Activated B cell treated with CpG ODN at 0.5 μM for 24 hours (primary cell): ENCODE measurements at places on chromosomes 11 and 22. TPM values are rescaled to one million over a fixed set of nuclear protein-coding genes. Genes with fewer than 3 reads are reported as not detected.

Gene APLNR
- not detected in 2 replicates for total RNA-seq

Gene GLYAT
- total RNA-seq, result not detected in 2 replicates

Gene OR2AG2
- total RNA-seq, result 0.07 TPM in 1 of 2 replicates, not detected in the other

Gene APOBEC3F
- 75.6 and 82.4 TPM in 2 replicates for total RNA-seq

Gene INS
- total RNA-seq, result not detected in 2 replicates

Gene KCNC1
- not detected in 2 replicates for total RNA-seq

Gene RASSF10
- not detected in 2 replicates for total RNA-seq

Gene TENM4
- total RNA-seq, result 1.9 and 2.4 TPM in 2 replicates

Gene FREY1
- 3.9 and 4.6 TPM in 2 replicates for total RNA-seq

Gene IFITM10
- not detected in 2 replicates for total RNA-seq

Gene SCO2
- total RNA-seq, result 7.1 and 11.6 TPM in 2 replicates

Gene TTLL1
- 1.2 and 1.5 TPM in 2 replicates for total RNA-seq

Gene CD3G
- total RNA-seq, result 0.20 TPM in 1 of 2 replicates, not detected in the other

Gene PRR33
- 0.16 TPM in 1 of 2 replicates, not detected in the other for total RNA-seq

Gene MUS81
- total RNA-seq, result 73.8 and 83.1 TPM in 2 replicates

- no peak overlapping the region for H3K27ac ChIP-seq
- H3K27me3 ChIP-seq, result peaks cover 17% of the 10 kb centered on the region
- H3K36me3 ChIP-seq, result no peaks in the 10 kb centered on the region
- no peak overlapping the region for H3K4me3 ChIP-seq
- H3K4me1 ChIP-seq, result peaks cover 12% of the 10 kb centered on the region
- DNase-seq, result no peak
Measured at GRCh38 chr22:42279425-42280020, 9.1 kb upstream of the TCF20 start.

DNA sequence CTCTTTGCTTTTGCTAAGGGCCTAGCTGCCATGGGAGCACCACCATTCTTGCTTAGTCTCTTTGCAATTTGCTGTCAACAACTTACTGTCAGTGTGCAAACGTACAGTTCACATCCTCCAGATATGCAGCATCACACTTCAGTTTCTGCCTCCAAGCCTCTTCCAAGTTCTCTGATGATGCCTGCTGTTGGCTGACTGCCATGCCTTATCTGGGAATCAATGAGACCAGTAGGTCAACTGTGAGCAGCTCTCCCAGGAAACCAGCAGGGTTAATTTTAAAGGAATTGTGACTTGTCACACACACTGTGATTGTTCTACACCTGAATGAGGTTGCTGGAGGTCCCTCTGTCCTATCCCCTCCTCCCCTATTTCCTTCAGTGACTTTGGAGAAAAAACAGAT is 56.0 kb downstream of the COPB1 start:
- DNase-seq, result no peak
- peaks cover 30% of the 10 kb centered on the region for H3K4me1 ChIP-seq
- no peak overlapping the region for H3K27ac ChIP-seq
- no peak overlapping the region for H3K4me3 ChIP-seq
- no peaks in the 10 kb centered on the region for H3K27me3 ChIP-seq

GRCh38 chr22:23266780-23267179 is 86.5 kb downstream of the BCR start:
- H3K27ac ChIP-seq, result no peak overlapping the region
- peaks cover 33% of the 10 kb centered on the region for H3K4me1 ChIP-seq
- no peak overlapping the region for H3K4me3 ChIP-seq
- peaks cover 27% of the 10 kb centered on the region for H3K36me3 ChIP-seq

DNA sequence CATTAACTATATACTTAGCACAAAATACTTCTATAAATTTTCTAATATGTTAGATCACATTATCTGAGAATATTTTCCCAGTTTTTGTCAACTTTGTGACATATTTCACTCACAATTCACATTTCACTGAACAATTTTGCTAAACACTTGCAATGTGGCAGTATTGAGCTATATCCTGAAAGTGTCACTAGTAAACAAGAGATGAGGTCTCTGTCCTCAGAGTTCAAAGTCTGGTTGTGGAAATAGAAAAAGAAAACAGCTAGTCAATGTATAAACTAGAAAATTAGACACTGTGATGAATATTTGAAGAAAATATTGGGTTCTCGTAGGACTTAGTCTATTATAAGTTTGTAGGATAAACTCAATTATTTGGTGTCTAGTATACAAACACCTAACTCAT is 87.4 kb upstream of the CHORDC1 start:
- H3K27me3 ChIP-seq, result no peaks in the 10 kb centered on the region
- H3K4me3 ChIP-seq, result no peak overlapping the region
- no peak overlapping the region for H3K27ac ChIP-seq

DNA sequence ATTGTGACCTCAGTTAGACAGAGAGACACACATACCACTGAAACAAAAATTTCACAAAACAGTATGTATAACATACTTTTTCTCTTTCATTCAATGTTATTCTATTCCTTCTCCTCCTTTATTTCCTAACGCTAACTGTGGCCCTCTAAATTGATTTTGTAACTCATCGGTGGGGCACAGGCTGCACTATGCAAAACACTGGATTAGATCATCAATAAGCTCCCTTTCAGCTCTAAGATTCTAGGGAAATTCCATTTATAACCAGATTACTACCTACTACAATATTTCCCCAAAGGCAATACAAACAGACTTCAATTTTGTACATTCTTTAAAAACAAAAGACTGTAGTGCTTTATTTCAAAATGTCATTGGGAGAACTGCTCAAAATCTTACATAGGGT is 6.1 kb downstream of the FJX1 start:
- H3K27ac ChIP-seq, result no peak overlapping the region
- DNase-seq, result no peak
- peaks cover 8% of the 10 kb centered on the region for H3K4me1 ChIP-seq

GRCh38 chr11:33475993-33476392 is 218.8 kb downstream of the HIPK3 start:
- no peaks in the 10 kb centered on the region for H3K4me1 ChIP-seq
- peaks cover 11% of the 10 kb centered on the region for H3K27me3 ChIP-seq
- no peak overlapping the region for H3K27ac ChIP-seq
- DNase-seq, result no peak

DNA sequence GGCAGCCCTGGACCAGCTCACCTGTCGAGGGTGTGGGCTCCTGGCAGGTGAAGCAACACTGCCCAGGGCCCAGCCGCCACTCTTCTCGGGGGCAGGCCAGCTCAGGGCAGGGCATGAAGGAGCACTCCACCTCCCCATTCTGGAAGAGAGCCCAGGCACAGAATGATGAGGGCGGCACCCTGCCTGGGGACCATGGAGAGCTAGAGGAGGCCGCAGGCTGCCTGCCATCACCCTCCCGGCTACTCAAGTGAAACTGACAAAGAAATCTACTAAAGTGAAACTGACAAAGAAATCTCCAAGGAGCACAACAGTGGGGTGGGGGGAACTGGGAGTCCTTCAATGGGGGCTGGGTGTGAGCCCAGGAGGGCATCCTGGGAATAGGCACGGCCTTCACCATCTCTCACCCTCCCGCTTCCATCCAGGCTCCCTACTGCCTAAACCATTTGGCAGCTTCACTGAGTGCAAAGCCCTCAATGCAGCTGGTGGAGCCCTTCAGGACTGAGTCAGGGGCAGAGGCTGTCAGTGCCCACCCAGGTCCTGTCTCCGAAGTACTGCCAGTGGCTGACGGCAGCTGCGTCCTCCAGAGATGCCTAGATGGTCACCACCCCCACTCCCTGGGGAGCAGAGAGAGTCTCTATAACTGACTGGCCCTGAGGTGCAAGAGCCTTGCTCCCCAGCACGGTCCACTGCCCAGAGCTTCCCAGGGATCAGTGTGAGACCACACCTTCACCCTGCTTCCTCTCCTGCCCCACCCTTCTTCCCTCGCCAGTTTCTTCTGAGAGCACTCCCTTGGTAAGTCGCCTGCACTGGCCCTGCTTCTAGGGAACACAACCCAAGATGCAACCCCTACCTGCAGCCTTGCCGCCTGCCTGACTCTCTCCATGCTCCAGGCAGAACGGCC is 21.7 kb downstream of the VWCE start:
- H3K4me1 ChIP-seq, result no peaks in the 10 kb centered on the region
- no peaks in the 10 kb centered on the region for H3K36me3 ChIP-seq
- DNase-seq, result no peak
- no peaks in the 10 kb centered on the region for H3K27me3 ChIP-seq
- no peak overlapping the region for H3K27ac ChIP-seq

- DNase-seq, result no peak
- H3K4me3 ChIP-seq, result no peak overlapping the region
- H3K27me3 ChIP-seq, result peaks cover 12% of the 10 kb centered on the region
- no peaks in the 10 kb centered on the region for H3K36me3 ChIP-seq
Measured at GRCh38 chr11:376531-377173, 7.4 kb downstream of the B4GALNT4 start.

- no peak overlapping the region for H3K4me3 ChIP-seq
- H3K4me1 ChIP-seq, result peaks cover 6% of the 10 kb centered on the region
- H3K27ac ChIP-seq, result no peak overlapping the region
- no peak for DNase-seq
- H3K36me3 ChIP-seq, result peaks cover 54% of the 10 kb centered on the region
Measured at GRCh38 chr11:116888884-116889549, 51.6 kb upstream of the APOA1 start.

GRCh38 chr22:50192436-50193204 is 6.9 kb downstream of the TRABD start:
- no peaks in the 10 kb centered on the region for H3K27me3 ChIP-seq
- peaks cover 18% of the 10 kb centered on the region for H3K36me3 ChIP-seq

- H3K4me3 ChIP-seq, result no peak overlapping the region
- H3K4me1 ChIP-seq, result no peaks in the 10 kb centered on the region
- no peak overlapping the region for H3K27ac ChIP-seq
- DNase-seq, result no peak
Measured at GRCh38 chr22:45516163-45516562, 13.5 kb downstream of the FBLN1 start.

GRCh38 chr11:82610671-82611070 is 123.0 kb downstream of the FAM181B start:
- DNase-seq, result no peak
- H3K27me3 ChIP-seq, result no peaks in the 10 kb centered on the region
- no peak overlapping the region for H3K27ac ChIP-seq
- no peak overlapping the region for H3K4me3 ChIP-seq

DNA sequence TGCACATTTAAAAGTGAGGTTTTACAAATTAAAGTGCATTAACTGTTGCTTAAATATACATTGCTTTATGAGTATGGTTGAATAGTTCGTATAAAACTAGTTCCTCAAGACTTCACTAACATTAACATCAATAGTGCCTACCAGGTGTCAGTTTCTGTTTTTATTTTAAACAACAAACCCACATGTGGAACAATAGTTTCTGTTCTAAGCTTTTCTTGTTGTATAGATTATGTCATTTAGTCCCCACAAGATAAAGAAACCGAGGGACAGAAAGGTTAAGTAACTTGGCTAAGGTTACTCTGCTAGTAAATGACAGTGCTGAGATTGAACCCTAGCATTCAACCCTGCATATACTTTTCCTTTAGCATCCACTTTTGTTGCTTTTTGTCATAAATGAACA is 41.4 kb upstream of the ST14 start:
- peak overlapping the region; percentile 22 for H3K4me3 ChIP-seq
- peaks cover 17% of the 10 kb centered on the region for H3K36me3 ChIP-seq
- peaks cover 88% of the 10 kb centered on the region for H3K4me1 ChIP-seq
- no peak for DNase-seq
